Left ventricle myocardium superior (tissue), 1 donor: ENCODE measurements at places on chromosomes 6 and 20. TPM values are rescaled to one million over a fixed set of nuclear protein-coding genes. Genes with fewer than 3 reads are reported as not detected.
A peak's percentile ranks its signal among the peaks of the same experiment; 100 is the strongest.

- DNase-seq: peak; percentile 72
These were observed 166.0 kb upstream of the SCGN start for GRCh38 chr6:25485821-25486534.

- no peak for DNase-seq
These were observed 2.5 kb downstream of the CCR6 start for GRCh38 chr6:167125410-167125809.

DNA sequence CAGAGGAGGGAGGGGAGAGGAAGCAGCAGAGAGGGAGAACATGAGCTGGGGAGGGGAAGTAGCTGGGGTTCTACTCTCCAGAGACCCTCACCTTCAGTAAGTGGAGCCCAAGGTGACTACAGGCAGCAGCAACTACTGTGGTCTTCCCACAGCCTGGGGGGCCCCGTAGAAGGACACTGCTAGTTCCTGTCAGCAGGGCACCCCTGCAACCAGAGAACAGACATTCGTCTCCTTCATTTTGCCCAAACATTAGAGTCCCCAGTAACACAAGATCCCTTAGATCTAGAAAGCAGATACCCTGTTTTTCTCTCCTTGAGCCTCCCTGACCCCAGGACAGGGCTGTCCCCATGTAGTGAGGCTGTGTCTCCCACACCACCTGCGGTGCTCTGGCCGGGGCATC, 8.2 kb downstream of the GNMT start:
- DNase-seq: no peak

The CRIP3 gene
- 6.6 TPM for total RNA-seq

The FAM83D gene
- total RNA-seq: 0.20 TPM

- DNase-seq: no peak
These were observed 39.5 kb upstream of the STXBP5 start for GRCh38 chr6:147164761-147165160.

The CNKSR3 gene
- 20.6 TPM for total RNA-seq

The FABP7 gene
- total RNA-seq: not detected

The LBP gene
- total RNA-seq: 0.25 TPM

The MATN4 gene
- not detected for total RNA-seq

The HTR1E gene
- not detected for total RNA-seq

The TUBB2B gene
- 1.0 TPM for total RNA-seq

The ULBP1 gene
- total RNA-seq: 0.17 TPM

DNA sequence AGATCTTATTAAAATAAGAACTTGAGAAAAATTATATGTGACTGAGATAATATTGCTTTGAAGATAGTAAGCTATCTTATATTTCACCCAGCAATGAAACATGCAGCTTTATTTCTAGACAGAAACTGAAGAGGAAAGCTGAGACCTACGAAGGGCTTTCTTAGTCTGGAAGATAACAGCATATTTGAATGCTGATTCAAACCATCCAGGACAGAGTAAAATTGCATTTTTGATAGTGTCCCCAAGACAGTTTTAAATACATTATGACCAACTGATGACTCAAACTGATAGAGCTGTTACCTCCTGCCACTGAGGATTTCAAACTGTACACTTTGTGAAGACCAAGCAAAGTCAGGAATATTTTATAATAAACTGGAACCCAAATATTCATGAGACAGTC, 409.6 kb downstream of the GRIK2 start:
- DNase-seq: no peak

GRCh38 chr20:10954137-10954840, 280.5 kb upstream of the JAG1 start:
- DNase-seq: no peak

GRCh38 chr20:50804437-50805348, 9.8 kb downstream of the BCAS4 start:
- DNase-seq: no peak

GRCh38 chr6:143112084-143112768, 51.5 kb downstream of the AIG1 start:
- DNase-seq: no peak

The HLA-DQA1 gene
- total RNA-seq: 4.9 TPM

DNA sequence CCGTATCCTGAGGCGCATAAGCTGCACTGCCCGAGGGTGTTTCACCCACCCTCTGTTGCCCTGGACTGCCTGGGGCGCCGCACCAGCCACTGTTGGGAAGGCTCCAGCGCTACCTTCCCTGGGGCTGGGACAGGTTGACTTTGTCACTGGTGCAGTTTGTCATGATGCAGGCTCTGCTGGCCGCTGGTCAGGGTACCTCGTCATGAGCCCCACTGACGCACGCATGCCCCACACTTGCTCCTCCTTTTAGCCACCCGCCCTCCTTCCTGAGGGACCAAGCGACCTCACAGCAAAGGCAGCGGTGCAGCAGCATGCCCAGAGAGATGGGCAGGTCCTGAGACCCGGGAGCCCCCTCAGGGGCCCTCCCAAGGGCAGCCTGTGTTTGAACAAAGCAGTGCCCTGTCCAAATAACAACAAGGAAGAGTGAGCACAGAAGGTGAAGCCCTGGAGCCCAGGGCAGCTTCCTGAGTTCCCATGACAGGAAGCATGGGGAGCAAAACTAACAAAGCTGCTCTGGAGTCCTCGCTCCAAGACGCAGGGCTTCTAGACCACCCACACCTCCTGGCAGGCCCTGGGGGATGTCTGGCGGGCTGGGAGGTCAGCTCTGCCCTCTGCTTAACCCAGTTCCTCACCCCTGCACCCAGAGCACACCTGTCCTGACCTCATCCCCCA, 50.1 kb upstream of the SMOC2 start:
- peak; percentile 18 for DNase-seq

- DNase-seq: no peak
These were observed 34.0 kb upstream of the FAM210B start for GRCh38 chr20:56324806-56325205.

The BPIFB2 gene
- total RNA-seq: not detected

DNA sequence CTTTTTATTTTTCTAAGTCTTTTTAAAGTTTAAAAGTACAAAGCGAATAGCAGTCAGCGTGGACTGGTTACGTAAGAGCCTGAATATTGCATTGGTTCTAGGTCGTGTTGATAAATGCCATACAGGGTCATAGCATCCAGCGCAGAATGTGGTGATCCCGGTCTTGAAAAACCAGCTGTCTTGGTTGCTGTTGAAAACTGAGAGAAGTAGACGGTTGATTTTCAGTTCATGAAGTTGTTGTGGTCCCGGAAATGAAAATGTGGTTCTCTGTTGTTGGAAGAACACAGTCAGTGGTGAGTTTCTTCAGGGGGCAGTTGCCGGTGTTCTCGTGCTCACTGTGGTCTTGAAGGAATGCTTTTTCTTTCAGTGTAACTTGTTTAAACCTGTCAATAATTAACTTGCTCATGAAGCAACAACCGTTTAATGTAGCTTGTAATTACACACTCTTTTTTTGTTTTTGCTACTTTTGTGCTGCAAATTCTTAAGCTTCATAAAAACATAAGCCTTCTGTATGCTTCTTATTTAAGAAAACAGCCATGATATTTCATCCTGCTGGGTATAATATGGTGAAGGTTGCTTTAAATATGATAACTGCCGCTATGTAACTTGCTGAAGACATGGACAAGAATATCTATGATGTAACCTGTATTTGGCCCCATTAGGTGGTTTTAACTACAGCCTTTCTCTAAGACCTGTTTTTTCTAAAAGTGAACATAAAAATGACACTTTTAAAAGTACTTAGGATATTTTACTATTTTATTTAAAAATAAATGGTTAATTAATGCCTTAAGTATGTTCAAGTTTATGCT, 64.8 kb upstream of the KIF25 start:
- DNase-seq: no peak
